ENCODE measurements at places on chromosomes 5 and 9.

DNA sequence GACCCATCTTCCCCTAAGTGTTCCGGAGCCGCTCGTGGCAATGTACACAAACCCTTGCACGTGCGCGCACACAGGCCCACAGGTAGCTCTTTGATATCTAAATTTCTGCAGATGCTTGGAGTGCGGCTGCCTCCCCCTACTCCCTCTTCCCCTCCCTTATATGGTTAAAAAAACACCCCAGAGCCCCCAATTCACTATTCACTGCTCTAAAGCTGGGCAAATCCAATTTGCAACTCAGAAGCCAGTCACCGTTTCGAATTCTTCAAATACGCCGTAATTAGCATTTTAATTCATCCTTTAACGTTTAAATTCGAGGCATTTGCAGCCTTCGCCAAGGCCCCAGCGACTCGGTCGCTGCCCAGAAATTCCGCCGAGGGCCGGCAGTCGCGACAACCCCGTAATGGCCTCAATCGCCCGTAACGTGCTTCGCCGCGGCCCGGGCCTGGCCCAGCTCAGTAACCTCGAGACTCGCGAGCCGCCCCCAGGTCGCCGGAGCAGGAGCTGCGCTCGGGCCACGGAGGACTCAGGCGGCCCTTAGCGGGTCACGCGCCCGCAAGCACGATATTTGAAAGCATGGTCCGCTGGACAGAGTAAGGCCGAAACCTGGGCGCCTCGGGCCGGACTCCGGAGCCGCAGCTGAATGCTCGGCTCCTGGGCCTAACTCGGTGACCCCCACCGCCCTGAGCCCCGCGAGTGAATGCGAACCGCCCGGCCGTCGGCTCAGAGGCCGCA, 1.3 kb downstream of the IRX2 start:
- DNase-seq: no peak

DNA sequence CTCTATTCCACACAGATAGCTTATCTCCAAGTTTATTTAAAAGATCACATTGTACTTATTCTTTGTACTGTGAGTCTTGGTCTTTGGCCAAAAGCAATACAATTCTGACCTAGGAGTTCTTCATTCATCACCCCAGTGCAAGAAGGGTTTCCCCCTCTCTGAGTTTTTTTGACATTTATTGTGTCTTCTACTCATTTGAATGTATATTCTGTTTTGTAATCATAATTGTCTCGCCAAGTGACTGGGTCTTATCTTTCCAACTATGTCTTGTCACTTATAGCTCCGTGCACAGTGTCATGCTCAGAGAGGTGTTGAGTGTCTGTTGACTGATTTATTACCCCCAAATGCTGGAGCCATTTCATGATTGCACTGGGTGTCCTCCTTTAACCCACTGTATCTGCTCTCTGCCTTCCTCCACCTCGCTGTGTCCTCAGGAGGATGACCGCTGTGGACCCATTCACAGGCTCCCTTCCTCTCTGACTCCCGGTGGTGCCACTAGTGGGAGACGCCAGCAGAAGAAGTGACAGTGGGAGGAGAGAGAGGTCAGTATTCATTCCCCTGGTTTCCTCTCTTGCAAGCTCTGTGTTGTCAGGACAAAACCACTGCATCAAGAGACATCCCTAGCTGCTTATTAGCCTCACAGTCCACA, 11.2 kb upstream of the TRIO start:
- DNase-seq: no peak

DNA sequence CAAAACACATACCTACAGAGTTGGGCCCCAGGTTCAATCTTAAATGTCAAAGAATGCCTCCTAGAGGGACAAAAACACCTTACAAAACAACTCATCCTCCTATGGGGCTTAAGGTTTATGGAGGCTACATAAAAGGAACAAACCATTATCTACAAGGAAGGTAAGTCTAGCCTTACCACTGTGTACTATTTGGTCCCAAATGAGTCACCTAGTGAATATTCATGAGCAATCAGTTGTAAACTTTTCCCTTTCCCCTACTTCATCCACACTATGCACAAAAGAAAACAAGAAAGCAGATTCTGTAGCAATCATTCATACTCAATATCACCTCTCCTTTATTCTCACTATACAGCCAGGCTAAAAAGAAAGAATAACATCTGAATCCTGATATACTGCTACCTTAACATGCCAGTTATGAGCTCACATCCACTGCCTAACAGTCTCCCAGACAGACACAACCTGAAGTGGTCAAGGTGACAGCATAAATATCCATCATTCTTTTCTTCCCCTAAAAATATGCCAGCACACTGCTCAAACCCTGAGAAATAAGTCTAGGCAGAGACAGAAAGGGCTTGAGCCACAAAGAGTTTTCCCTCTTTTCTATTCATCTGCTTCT, 6.2 kb downstream of the OXCT1 start:
- DNase-seq: no peak

DNA sequence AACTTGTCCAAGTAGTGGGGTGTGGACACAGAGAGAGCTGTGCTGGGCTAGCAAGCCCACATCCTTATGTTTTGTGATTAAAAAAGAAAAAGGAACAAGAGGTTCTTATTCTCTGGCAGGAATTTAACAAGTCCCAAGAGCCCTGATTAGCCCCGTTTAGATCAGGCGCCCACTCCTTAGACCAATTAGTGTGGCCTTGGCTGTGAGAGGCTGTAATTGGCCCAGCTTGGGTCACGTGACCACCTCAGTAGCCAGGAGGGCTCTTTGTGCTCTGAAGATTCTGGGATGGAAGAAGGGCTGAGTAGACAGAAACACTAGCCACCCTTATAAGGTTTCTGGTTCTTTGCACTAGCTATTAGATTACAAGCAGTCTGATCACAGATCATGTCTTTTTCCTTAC, 31.1 kb downstream of the GCNT4 start:
- DNase-seq: no peak

- no peak for DNase-seq
These were observed 13.9 kb downstream of the PRRC2B start for GRCh38 chr9:131407717-131408195.

DNA sequence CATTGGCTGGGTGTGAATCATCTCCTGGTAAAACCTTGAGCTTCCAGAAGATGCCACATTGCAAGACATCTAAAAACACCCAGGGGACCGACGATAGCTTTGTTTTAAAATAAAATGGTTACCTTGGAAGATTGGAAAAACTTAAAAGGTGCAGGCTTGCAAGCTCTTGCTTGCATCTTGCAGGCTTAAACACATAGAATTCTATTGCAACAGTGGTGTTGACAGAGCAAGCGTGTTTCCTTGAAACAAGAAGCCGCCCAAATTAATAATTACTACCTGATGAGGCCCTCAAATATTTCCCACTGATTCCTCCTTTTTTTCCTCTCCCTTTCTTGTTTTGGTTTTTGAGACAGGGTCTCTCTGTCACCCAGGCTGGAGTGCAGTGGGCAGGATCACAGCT, 137.1 kb upstream of the BASP1 start:
- DNase-seq: no peak

GRCh38 chr5:136197462-136198142, 4.6 kb upstream of the SMIM32 start:
- DNase-seq: no peak

- DNase-seq: no peak
These were observed 54.6 kb downstream of the FYB1 start for GRCh38 chr5:39164529-39165402.

DNA sequence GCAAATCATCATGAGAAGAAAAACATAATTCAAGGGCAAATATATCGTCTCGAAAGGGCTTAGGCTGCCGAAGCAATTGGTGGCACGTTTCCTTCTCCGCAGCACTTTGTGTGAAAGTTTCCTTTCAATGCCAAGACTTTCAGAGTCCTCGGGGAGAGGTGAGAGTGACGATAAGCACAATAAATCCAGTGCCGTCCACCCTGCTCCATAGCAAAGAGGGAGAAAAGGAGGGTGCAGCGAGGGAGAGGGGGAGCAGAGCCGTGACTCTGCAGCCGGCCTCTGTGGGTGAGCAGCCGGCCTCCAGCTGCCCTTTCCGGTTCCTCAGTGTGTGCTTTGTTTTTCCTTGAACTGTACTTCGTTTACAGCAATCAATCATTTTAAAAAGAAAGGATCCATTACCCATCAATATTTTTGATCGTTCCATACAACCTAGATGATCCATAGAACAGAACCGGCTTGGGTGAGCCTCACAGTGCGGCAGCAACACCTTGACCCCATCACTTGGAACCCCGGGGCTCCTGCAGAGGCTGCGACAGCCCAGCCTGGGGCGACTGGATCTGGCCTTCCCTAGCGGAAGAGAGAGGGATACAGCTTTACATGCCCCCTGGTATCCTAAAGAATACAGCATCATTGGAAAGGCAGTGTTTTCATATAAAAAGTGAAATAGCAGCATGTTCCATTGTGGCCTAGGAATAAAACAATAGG, 247.0 kb upstream of the IRX4 start:
- no peak for DNase-seq

DNA sequence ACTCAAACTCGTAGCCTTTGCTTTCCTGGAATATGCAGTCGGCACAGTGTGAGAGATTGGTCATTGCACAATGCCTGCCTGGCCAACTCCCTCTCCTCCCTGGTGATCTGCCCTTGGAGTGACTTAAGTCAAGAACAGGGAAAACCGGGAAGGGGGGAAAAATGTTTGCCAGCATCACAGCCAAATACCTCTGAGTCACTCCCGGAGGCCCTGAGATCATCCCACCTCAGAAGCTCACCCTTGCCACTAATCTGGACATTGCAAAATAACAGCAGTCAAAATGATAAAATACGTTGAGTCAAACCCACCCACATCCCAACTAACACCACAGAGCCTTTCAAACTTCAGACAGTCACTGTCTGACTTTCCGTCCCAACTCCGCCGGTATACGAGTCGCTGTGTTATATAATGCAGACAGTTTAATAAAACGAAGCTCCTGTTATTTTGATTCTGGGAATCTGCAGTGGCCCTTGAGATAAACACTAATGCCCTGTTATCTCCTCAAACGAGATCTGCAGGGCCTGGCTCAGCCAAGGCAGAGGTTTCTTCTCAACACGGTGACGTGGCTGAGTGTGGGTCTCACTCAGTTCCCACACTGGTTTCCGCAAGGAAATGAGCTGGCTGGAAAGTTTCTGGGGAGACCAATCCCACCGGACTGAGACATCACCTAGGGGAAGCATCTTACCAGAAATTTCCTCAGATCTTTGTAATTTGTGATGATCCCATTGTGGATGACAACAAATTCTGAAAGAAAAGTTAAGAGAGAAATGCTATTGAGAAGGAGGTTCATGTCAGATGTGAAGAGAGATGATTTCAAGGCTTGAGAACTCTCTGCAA, 22.1 kb downstream of the GFPT2 start:
- DNase-seq: no peak

DNA sequence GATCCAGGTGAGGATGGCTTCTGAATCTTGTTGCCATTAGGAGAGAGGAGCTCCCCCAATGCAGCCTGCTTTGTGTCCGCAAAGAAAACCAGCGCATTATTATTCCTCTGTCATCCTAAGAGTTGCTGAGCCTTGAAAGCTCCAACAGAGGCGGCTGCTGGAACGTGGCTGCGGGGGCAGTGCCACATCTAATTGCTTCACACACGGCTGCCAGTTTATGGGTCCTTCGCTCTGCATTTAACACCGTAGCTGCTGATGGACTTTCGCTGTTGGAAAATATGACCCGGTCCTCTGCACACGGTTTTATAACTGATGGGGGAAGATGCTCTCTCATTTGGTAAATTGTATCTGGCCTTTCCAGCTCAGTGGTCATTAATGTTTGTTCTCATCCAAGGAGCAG, 38.0 kb downstream of the ZNF622 start:
- no peak for DNase-seq

GRCh38 chr9:95024097-95024671, 293.3 kb downstream of the FANCC start:
- no peak for DNase-seq

- DNase-seq: no peak
These were observed 157.8 kb downstream of the KCTD16 start for GRCh38 chr5:144328494-144328893.

- no peak for DNase-seq
These were observed 15.0 kb upstream of the HSPB3 start for GRCh38 chr5:54440456-54440893.

- no peak for DNase-seq
These were observed 60.3 kb downstream of the ADAMTS2 start for GRCh38 chr5:179284751-179285631.

DNA sequence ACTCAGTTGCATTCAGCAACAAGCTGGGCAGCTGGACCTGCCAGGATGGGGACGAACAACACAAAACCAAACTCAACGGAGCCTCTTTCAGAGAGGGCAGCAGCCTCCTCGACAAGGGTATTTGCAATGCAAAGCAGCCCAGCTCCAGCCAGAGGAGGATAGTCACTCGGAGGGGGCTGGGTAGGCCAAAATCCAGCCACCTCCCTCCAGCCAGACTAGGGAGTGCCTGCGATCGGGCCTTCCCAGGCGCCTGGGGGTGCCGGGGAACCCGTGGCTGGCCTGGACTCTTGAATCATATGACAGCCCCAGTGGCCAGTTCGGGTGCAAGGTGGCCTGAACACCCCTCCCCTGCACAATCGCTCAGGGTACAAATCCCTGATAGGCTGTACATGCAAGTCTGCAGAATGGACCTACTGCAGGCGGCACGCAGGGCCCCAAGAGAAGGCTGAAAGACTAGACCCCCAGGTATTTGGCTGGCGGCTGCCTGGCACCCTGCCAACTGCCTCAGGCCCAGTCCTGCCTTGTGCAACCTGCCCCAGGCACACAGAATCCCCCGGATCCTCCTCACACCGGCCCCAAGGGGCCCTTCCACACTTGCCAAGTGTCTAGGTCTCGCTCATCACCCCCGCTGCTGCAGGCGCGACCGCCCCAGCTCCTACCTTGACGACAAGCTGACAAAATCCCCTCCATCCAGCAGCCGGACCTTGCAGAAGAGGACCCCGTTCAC, 1.3 kb downstream of the EEIG1 start:
- DNase-seq: peak; percentile 32

GRCh38 chr5:36629729-36630128, 23.3 kb downstream of the SLC1A3 start:
- no peak for DNase-seq

DNA sequence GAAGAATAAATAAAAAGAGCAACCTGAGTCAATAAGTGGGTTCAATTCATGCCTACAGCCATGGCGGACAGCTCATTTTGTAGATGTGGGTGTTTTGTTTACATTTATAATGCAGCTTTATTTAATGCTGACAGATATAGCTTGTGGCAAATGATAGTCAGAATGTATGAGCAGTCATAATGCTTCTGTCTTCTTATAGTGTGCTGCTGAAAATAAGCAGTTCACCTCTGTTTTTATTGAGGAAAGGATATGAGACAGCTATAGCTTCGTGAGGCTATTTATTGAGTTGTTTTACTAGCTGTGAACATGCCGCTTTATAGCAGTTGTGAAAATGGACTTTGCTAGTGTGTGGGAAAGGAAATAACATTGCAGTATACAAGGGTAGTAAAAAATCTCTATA, 147.4 kb downstream of the PBX3 start:
- DNase-seq: no peak

GRCh38 chr9:137759649-137760321, 117.8 kb upstream of the CACNA1B start:
- DNase-seq: no peak

- no peak for DNase-seq
These were observed 45.3 kb downstream of the C5orf22 start for GRCh38 chr5:31577438-31577837.

Data from hematopoietic multipotent progenitor cell treated with erythropoietin and hydrocortisone succinate and interleukin-3 and kit ligand, for 17 days (in vitro differentiated cells).